ENCODE measurements at places on chromosomes 4 and X.

GRCh38 chrX:53048169-53049126 is at the start of gene GPR173:
TSS of gene GPR173 (plus strand) at chrX:53048789. CDS start at chrX:53076622, 27,833 bp downstream.
- no peak for DNase-seq

DNA sequence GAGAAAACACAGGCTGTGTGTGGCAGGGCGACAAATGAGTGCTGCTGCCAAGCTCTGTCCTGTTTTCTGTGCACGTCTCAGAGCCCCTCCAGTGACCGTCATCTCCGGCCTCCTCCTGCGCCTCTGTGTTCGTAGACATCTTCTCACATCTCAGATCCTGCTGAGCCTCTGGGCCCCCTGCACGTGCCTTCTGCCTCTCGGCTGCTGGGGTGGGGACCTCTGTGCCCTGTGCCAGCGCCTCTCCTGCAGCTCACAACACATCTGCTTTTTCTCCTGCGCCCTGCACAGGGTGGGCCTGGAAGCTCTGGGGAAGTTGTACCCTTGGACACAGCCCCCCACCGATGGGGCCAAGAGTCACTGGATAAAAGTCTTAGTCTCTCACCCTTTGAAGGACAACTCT is 2.4 kb upstream of the CTAG2 start:
- DNase-seq: no peak

DNA sequence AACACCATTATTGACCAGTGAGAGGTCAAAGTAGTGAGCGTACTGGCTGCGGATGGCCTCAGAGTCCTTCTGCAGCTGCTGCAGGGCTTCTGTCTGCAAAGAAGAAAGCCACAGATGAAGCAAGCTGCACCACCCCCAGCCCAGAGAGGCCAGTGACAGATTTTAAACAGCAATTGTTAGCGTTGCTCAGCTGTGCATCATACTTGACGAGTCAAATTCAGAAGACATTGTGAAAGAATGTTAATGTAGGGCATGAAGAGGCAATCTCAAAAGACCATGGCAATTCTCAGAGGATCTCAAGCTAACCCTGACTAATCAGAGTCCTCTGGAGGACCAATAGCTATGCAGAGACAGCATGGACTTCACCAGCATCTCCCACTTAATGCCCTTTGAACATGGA is 16.6 kb downstream of the DKC1 start:
- DNase-seq: no peak

- no peak for DNase-seq
Measured at GRCh38 chr4:145808848-145809512, 129.0 kb downstream of the C4orf51 start.

GRCh38 chrX:23857363-23857762 is 50.4 kb downstream of the APOO start:
- DNase-seq: no peak

GRCh38 chr4:8580321-8581093 is at the start of gene GPR78:
TSS of gene GPR78 (plus strand) at chr4:8580392. CDS start at chr4:8580983, 591 bp downstream.
- DNase-seq: no peak

DNA sequence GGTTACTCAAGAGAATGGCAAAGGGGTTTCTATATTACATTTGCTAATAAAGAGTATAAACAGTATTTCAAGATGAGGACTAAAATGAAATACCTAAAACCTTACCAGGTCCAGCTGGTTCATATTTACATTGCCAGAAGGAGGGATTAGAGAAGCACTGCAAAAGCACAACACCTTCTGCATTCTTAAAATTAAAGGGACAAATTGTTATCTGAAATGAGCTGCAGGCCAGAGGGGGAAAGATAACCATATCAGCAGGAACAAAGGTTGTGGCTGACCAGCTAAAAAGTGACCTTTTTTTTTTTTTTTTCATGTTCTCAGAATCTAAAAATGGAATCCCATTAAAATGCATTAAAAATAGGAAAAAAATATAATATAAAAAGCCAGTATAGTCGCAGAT is 39.7 kb downstream of the AFF2 start:
- DNase-seq: no peak

DNA sequence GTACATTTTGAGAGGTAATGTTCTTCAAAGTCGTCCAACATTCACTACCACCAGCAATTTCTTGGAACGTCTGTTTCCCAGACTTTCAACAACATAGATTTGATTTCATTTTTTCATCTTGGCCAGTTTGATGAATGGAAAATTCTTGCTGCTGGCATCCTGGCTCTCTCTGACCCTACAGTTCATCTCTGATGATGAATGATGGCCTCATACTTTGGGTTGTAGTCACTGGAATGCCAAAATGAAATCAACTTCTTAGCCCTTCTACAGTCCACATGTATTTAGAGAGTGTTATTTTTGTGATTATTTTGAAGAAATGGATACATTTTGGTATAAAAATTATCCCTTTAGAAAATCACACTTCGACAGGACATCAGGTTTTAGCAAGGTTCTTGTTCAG is 8.8 kb downstream of the CHST7 start:
- no peak for DNase-seq

DNA sequence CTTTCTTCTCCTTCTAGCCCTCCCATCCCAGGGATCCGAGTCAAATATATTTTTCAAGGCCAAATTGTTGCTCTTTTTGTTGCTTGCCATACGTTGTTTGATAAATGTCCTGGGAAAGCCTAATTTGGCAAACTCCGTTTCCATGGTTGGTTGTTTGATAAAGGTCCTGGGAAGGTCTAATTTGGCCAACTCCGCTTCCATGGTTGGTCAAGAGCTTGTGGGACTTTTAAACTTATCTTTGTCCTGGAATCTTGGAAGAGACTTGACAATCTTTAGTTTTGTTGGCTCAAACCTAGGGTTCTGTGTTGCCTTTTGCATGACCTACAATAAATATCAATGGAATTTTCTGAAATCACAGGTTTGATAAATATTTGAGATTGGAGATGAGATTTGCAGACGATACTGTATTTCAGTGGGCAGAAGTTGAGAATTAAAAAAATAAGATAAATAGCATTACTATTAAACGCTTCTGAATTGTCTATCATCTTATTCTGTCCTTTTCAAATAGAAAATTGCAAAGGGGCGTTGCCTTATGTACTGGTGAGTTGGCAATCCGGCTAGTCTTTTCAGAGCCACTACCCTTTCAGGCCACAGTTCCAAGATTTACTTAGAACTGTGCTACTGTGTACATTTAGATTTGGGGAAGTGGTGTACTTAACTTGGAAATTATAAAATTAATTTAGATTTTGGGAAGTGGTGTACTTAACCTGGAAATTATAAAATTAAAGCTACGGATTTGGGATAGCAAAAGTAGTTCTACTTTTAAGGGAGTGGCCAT is 804 bp downstream of the OSTC start:
- DNase-seq: no peak

DNA sequence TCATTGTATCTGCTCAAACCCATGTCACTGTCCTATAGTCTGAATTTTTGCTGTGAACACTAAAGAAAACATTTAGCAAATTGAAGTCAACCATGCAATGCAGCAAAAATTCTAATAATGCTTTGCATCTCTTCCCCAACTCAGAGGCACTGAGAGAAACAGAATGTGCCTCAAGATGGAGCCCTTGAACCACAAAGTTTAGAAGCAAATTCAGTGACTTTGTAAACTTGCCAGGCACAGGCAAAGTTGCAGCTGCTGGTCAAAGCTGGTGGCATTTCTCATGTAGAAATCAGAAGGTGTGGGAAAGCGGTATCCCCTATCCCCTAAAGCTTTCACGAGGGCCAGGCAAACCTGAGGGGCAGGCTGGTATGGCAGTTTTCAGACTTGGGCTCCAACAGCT is 121.7 kb upstream of the DIPK2B start:
- DNase-seq: no peak

DNA sequence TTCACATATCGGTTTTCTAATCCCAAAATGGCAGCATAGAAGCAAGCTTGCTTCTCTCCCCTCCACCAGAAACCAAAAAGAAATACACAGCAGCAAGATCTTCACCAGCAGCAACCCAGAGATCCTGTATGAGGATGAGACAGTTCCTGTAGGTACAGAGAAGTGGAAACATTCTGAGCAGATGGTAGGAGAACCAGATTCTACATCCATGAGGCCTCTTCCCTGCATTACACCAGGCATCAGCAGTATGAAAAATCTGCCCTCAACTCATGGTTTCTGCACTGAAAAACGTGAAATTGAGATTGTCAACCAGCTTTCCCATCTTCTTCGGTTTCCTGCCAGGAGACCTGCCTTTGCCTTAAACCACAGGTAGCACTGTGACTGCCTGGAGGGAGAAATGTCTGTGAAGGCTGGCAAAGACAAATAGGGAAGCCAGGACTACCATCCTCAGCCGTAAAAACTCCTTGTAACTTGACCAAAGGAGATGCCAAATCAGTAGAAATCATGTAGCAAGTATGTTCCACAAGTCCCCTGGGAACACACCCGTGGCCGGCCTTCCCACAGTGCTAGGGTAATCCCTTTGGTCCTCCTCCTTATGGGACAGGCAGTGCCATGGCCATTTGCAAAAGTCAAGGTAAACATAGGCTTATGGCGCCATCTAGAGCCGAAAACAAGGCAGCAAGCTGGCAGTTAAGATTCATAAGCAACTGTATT is 24.0 kb upstream of the MTHFD2L start:
- DNase-seq: no peak

GRCh38 chrX:136204571-136204970 is 46.6 kb downstream of the MAP7D3 start:
- DNase-seq: no peak

DNA sequence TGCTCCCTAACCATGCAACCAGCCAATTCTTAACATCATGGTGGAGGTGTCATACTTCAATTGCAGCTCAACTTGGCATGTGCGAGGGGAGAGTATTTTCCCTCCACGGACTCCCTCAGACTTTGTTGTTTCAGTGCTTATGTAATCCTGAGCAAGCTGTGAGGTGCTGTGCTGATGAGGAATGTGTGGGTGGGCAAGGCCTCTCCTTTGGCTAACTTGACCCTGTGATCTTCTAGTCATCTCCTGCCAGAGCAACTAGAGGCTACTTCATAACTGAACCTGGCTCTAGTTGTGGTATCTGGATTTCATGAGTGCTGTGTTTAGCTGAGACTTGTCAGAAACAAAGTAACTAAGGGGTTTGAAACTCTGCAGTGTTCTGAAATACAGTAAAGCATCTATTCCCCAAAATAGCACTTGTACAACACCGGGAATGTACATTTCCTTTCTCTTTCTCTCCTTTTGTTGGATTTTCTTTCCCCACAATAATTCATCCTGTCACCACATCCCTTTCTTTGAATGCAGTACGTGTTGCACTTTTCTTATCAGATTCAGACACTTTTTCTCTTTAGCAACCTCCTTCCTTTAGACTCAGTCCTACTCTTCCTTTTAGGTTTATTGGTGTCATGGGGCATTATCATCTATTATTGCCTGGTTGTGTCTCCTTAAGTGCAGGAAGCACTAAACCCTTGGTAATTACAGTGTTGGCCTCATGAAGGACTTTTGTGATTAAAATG is 415.2 kb upstream of the NR3C2 start:
- no peak for DNase-seq

GRCh38 chr4:127916512-127916911 is 35.8 kb downstream of the PLK4 start:
- no peak for DNase-seq

DNA sequence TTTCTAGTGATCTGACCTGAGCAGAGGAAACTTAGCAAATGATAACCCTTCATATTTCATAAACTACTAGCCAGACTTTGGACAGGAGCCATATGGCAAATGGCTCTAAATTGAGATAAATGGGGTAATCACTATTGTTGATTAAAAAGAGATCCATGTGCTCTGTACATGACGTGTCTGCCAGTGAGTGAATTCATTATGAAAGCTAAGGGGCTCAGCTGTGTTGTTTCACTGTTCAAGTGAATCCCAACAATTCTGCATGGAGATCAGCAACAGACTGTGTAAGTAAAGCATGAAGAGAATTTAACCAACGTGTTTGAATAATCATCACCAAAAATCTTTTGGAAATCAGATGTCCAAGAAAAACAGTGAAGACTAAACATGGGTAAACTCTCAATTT is 9.5 kb upstream of the QRFPR start:
- no peak for DNase-seq

- no peak for DNase-seq
Measured at GRCh38 chrX:51852096-51852495, 41.3 kb upstream of the MAGED1 start.

Measured in HuH-7.5 (cell line).